ENCODE measurements at places on chromosomes 7 and 10. TPM values are rescaled to one million over a fixed set of nuclear protein-coding genes. Genes with fewer than 3 reads are reported as not detected.

The VWA2 gene
- total RNA-seq, result not detected

The HACD1 gene
- total RNA-seq, result 17.4 TPM

The SPDYE6 gene
- total RNA-seq, result not detected

The TMEM213 gene
- not detected for total RNA-seq

The UCN3 gene
- total RNA-seq, result not detected

The NPC1L1 gene
- 0.03 TPM for total RNA-seq

All from A375 (cell line).